ENCODE measurements at places on chromosomes 6 and 20.

GRCh38 chr6:89161326-89162046 is 15.6 kb downstream of the PM20D2 start:
- DNase-seq = no peak

DNA sequence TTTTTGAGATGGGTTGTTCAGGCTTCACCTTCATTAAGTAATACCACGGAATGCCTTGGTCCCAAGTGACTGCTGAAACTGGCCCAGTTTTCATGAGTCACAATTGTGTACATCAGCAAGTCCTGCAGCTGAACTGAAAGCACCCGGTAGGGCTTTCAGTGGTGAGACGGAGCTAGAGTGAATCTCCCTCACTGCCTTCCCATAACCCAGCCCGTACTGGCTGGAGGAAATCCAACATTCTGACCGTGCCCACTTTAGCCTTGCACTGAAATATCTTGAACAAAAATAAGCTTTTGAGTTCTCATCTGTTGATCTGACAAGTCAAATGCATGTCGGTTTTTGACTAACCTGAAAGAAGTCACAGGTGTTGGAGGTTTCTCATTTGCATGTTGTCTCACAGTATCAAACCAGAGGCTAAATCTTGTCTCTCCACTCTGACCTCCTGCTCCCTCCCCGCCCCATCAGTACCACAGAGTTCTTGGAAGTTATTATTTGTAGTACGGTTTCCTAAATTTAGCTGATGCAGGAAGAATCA is 35.9 kb downstream of the DUSP22 start:
- no peak for DNase-seq

DNA sequence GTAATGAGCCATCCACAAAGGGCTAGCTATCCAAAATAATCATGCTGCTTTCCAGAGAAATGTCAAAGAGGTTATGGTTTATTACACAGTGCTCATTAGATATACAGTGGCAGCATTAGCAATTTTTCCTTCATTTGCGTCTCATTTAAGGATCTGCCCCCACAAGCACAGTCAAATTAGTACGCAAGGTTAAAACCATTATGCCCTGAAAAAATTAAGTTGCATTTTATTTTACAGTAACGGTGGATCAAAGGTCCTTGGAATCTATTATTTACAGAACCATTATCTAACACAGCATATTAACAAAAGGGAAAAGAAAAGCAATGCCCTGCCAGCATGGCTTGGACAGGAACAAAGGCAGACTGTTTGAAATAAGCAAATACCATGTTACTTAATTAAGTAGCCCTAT is 144.8 kb downstream of the PDSS2 start:
- no peak for DNase-seq

- no peak for DNase-seq
Observed at GRCh38 chr6:44094403-44095242, 32.6 kb downstream of the MRPL14 start.

- DNase-seq = no peak
Observed at GRCh38 chr6:113920663-113921267, 50.2 kb downstream of the HDAC2 start.

DNA sequence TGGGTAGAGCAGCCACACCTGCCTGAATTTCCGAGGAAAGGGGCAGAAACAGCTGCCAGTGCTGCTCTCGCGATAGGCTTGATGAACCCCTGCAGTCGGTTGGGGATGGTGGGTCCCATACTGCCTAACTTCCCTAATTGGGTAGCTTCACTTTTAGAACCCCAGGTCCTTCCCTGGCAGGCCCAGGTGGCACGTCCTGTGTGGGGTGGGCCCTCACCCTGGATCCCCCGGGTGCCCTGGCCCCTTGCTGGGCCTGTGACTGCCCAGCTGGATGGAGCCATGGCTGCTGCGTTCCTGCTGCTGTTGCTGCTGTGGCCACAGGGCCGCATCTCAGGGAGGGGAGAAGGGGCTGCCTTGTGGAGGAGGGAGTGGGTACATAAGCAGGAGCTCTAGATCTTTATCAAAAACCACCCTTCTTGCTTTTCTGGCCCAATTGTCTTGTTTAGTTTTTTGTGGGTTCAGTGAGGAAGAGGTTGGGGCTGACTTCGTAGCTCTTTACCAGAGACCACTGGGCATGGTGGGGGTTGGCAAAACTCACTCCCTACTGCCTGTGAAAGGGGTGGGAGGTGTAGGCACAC is 19.2 kb downstream of the TREML4 start:
- no peak for DNase-seq

- no peak for DNase-seq
Observed at GRCh38 chr6:102995491-102995890, 1602.0 kb downstream of the GRIK2 start.

- no peak for DNase-seq
Observed at GRCh38 chr6:67642582-67642981, 992.5 kb upstream of the ADGRB3 start.

GRCh38 chr20:45444050-45444449 is 25.5 kb upstream of the WFDC2 start:
- DNase-seq = no peak

GRCh38 chr6:43715056-43715788 is 27.6 kb upstream of the MRPS18A start:
- DNase-seq = no peak

DNA sequence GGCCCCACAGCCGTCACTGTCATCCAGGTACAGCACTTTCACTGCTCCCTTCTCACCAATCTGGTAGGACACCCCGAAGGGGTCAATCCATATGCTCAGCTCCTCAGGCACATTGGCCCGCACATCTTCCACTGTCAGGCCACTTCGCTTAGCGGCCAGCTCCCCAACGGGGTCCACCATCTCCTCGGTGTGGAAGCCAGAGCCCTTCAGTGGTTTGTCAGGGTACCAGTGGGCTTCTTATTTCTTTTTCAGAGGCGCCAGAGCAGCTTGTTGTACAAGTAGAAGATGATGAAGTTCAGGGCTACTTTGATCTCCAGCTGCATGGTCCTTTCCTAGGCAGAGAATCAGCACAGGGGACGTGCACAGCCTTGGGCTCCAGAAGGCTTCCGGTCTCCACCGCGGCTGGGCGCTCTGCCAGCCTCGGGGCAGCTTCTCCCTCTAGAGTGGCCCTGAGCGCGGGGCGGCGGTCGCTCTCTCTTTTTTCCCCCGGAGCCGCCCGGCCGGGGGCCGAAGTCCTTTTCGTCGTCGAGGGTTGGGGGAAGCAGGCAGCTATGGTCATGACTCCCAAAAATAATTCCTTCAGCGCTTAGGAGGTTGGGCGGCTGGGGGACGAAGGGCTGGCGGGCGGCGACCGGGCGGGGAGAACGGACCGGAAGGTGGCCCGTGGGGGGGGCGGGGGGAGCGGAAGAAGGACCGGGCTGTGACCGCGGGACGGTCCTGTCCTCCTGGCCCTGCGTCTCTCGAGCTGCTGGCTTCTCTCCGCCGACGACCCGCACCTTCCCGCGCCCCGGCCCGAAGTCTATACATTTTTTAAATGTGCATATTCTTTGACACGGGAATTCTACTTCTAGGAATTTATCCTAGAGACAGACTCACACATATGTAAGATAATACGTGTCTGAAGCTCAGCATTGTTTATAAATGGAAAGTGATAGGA is 6.5 kb upstream of the ZSCAN9 start:
- peak; percentile 73 for DNase-seq

GRCh38 chr6:128738112-128738511 is 144.8 kb upstream of the LAMA2 start:
- no peak for DNase-seq

GRCh38 chr6:162882801-162883481 is 155.2 kb downstream of the PACRG start:
- DNase-seq = no peak

DNA sequence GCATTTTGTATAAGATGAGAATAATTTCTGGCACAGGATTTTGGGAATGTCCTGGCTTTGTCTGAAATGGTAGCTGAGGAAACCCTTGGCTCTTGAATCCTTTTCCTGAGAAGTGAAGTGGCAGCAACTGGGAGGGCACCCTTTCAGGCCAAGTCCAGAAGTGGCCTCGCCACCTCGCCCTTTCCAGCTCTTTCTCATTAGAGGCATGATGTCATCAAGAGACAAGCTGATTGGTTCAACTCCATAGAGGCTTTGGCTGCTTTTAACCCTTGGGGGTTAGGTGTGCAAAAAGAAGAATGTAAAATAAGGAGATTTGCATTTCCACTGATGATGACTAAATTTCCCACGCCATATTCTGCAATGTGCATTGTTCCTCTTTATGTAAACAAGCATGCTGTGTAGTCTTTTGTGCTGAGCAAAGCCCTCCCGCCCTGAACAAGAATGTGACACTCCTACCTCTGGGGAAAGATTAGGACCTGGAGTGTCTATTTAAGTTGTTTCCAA is 116.5 kb downstream of the TCP11 start:
- DNase-seq = peak; percentile 77

DNA sequence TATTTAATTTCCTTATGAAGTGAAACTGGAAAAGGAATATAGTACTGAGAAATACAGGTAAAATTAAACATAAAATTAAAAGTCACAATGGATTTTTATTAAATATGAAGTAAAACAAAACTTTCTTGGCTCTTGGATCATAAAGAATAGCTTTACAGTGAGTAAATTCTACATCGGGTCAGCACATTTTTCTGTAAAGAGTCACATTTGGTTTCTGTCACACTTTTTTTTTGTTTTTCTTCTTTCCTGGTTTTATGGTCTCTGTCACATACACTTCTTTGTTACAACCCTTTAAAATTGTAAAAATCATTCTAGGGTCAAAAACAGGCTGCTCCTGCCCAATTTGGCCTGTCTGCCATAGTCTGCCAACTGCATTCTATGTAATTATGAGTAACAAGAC is 254.4 kb upstream of the POU3F2 start:
- DNase-seq = no peak

- DNase-seq = no peak
Observed at GRCh38 chr6:72661411-72661810, 39.5 kb downstream of the KCNQ5 start.

DNA sequence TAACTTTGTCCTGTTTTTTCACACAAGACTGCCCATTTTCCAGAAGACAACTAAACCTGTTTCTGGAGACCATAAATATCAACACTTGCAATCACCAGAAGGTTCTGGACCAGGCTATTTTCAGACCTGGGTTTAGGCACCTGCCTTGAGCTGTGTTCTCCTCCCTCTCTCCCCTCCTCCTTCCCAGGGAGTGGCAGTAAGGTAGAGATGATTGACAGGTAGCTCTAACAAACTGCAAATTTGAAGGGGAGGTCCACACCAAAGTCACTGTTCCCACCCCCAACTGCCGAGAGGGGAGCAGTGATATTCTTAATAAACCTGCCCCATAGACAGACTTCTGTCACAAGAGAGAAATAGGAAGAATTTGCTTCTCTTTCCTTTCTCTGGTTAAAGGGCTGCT is 91.2 kb upstream of the BACH2 start:
- DNase-seq = no peak

- no peak for DNase-seq
Observed at GRCh38 chr20:54643761-54644160, 168.4 kb downstream of the DOK5 start.

GRCh38 chr20:12276011-12276673 is 358.4 kb downstream of the BTBD3 start:
- no peak for DNase-seq

GRCh38 chr20:40781327-40782042 is 92.4 kb upstream of the MAFB start:
- no peak for DNase-seq

DNA sequence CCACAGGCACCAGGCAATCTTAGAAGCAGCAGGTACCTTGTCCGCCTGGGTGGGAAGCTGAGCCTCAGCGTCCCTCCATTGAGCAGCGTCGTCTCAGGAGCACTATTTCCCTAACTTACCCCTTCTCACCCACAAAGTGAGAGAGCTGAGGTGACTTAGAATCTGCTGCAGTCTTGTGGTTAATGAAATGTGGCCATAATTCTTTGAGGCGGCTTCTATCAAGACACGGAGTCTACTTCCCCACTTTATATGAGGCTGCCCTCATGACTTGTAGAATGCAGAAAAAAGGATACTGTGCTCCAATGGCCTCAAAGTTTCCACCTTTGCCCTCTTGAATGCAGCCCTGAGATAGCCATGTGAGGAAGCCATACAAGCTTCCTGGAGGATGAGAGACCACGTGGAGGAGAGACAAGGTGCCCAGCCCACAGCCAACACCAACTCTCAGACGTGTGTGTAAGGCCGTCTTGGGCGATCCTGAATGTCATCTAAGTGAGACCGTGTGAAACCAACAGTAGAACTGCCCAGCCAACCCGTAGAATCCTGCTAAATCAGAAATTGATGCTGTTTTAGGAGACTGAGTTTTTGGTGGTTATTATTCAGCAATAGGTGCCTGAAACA is 9.1 kb upstream of the TAGAP start:
- no peak for DNase-seq

DNA sequence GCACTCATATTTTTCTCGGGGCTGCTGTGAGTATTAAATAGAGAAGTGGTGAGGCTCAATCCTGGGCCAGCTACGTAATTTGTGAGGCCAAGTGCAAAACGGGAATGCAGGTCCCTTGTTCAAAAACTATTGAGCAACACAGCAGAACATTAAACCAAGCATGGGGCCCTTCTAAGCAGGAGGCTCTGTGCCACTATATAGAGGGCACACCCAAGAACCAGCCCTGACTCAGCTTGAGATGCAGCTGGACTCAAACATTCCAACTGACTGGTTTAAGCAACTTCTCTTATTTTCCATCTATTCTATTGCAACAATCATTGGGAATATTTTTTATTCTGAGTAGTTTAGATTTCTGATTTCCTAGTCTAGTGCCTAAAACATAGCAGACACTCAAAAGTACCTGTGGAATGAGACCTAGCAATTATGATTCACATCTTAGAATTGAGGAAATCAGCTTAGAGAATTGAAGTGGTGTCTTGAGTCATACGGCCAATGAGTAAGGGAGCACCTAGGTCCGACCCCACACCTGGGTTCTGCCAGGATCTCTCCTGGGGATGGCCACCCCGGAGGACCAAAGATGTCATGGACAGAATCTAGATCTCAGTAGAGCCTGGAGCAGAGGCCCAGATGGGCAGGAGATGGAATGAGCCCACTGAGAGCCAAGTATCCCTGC is 1.3 kb downstream of the SIRPB2 start:
- DNase-seq = no peak

GRCh38 chr20:31476294-31476585 is 1.2 kb downstream of the REM1 start:
- DNase-seq = no peak

- DNase-seq = no peak
Observed at GRCh38 chr6:23040899-23041298, 471.5 kb downstream of the HDGFL1 start.

- DNase-seq = peak; percentile 88
Observed at GRCh38 chr20:354298-354977, 7.5 kb downstream of the NRSN2 start.

- DNase-seq = no peak
Observed at GRCh38 chr6:110345025-110345424, 13.1 kb downstream of the METTL24 start.

GRCh38 chr6:52760105-52760765 is 3.0 kb downstream of the GSTA2 start:
- DNase-seq = no peak

- DNase-seq = no peak
Observed at GRCh38 chr6:151286214-151286613, 46.4 kb downstream of the AKAP12 start.

- no peak for DNase-seq
Observed at GRCh38 chr6:46293641-46294316, 123.0 kb upstream of the ENPP5 start.
